K562 (cell line): ENCODE measurements at places on chromosomes 12 and 14. TPM values are rescaled to one million over a fixed set of nuclear protein-coding genes. Genes with fewer than 3 reads are reported as not detected.
A peak's percentile ranks its signal among the peaks of the same experiment; 100 is the strongest.

GRCh38 chr12:12723681-12724420, 6.7 kb downstream of the CDKN1B start:
- peak; percentile 47 for DNase-seq

GRCh38 chr14:58541633-58542022, 96.1 kb upstream of the DACT1 start:
- no peak for DNase-seq

DNA sequence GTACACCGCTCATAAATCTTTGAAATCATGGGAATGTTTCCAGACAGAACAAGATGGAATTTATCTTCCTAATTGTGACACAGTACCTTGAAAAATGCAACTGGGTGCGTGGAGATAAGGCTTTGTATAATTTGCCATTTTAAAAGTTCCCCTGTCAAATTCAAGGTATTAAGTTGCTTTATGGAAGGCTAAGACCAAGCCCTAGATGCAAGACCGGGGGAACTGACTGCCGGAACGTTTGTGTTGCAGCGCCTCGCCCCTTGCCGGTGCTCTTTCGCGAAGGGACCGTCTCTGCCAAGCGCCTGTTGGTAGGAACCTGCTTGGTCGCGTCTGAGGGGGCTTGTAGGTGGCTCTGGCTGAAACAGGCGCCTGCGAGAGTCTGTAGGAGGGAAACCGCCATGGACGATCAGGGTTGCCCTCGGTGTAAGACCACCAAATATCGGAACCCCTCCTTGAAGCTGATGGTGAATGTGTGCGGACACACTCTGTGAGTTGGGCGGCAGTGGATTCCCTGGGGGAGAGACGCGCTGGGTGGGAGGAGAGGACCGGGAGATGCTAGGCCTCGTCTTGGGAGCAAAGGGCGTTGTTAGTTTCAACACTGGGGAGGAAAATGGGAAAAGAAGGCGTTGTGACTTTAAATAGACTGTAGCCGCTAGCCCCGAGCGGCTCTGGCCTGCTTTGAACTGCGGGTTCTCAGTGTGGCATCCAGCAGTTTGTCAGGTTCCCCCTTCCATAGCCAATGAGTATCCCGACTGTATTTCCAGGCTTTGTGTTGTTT, at the start of gene MNAT1:
MNAT1 (plus strand) TSS at position 297 of the 778 bp plus-strand sequence; CDS start at position 399, 102 bp downstream.
- DNase-seq, result peak; percentile 58

GRCh38 chr14:76227450-76228050, 75.8 kb downstream of the GPATCH2L start:
- no peak for DNase-seq

DNA sequence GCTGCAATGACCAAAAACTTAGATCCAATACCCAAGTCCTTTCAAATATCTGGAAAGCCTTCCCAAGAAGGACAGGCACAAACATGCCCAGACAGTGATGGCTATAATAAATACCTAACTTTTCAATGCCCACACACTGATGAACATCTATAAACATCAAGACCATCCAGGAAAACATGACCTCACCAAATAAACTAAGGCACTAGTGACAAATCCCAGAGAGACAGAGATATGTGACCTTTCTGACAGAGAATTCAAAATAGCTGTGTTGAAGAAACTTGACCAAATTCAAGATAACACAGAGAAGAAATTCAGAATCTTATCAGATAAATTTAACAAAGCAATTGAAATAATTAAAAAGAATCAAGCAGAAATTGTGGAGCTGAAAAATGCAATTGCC, 38.7 kb upstream of the INSM2 start:
- no peak for DNase-seq

DNA sequence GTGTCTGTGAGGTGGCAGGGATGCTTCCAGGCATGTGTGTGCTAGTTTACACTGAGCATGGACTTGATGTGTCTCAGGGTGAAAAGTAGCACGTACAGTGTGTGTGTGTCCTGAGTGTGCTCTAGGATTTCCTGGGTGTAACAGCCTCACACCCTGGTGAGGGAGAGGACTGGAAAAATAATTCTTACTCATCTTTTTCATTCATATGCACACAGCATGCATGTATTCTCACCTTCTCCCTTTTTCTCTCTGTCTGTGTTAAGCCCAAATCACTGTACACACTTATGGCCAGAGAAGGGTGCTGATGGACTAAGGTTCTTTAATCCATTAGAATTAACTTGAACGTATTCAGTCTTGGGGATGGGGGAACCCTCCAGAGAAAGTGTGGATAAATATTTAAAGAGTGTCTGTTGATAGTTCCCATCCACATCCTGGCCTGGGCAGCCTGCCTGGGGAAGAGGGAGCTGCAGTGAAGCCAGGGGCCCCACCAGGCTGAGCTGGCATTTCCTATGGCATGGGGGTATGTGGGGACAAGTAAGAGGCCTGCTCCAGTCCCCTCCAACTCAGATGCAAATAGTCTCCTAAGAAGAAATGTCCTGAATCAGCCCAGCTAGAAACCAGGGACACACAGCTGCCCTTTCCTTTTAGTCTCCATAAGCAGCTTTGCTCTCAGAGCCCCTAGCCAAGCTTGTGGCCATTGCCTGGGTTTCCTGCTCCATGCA, 1.1 kb upstream of the HOXC8 start:
- no peak for DNase-seq

DNA sequence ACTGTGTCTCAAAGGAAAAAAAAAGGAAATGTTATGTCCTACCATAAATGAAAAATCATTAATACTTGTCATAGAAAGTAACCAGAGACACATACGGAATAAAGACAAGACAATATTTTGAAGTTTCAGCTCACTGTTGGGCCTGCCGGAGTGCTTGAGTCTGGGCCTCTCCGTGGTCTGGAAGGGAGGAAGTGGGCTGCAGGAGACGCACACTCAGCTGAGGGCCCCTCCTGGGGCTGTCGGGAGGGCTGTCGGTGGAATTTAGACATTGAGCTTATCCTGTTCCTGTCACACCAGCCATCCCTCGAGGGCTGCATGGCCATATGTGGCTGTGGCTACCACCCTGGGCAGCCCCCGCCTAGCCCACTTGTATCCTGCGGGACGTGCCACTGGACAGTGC, 80.6 kb downstream of the DDX51 start:
- no peak for DNase-seq

DNA sequence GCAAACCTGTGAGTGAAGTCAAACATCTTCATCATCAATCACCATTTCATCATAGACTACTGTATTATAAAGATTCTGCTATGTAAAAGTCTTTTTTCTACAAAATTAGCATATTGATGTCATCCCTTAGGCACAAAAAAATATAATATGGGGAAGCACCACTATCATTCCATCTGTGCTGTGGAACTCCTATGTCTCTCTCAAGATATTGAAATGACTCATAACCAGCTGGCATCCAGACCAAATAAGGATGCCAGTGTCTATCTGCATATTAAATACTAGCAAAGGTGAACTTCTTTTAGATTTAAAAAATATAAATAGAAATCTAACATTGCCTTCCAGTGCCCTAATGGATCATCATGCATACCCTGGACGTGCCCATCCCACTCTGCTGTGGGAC, 17.9 kb upstream of the DCAF5 start:
- no peak for DNase-seq

GRCh38 chr14:68939893-68940613, 39.0 kb downstream of the ACTN1 start:
- no peak for DNase-seq

DNA sequence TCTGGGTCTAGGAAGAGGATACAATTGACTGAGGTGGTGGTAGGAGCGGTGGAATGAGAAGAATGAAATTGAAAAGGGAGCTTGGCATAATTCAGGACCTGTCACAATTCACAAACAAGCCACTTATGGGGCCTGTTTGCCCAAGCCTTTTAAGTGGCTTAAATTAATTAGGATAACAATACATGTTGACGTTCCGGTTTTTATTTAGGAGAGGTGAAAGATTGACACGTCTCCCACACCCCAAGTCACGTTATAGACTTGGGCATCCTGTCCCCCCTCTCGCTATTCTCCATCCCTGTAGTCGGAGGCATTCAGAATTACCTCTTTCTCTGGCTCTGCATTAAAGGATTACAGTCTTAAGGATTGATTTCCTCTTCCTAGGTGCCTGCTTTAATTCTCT, 954 bp upstream of the CALCOCO1 start:
- DNase-seq, result no peak

DNA sequence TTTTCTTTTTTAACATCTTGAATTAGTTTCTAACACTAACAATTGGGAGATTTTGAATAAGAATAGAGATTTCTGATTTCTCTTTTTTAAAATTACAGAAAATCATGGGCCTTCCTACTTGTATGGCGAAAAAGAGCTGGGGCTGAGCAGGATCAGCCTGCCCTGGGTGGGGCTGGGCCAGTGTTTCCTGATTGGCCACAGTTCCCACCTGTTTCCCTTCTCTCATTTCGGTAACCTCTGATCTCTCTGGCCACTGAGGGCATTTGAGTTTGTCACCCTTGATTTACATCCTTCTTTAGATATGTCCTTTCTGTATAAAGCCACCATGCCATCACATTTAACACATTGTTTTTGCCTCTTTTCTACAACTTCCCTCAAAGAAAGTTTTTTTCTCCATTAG, 254.2 kb downstream of the ZFP36L1 start:
- no peak for DNase-seq

The ADCY4 gene
- total RNA-seq, result 0.07 and 0.31 TPM in 2 replicates

The ZBTB42 gene
- total RNA-seq, result 7.4 and 8.5 TPM in 2 replicates

The PRKD1 gene
- 0.16 TPM in 2 replicates for total RNA-seq

The CD69 gene
- 38.3 and 45.9 TPM in 2 replicates for total RNA-seq

The ACVRL1 gene
- 1.3 and 1.4 TPM in 2 replicates for total RNA-seq

The CEBPE gene
- total RNA-seq, result 0.13 and 0.16 TPM in 2 replicates
